Activated naive CD4-positive, alpha-beta T cell treated with Interleukin-2 at 50 U/mL for 16 hours (primary cell): ENCODE measurements at places on chromosomes 11 and 22.
A peak's percentile ranks its signal among the peaks of the same experiment; 100 is the strongest.

GRCh38 chr11:68024508-68024907 lies 6.0 kb upstream of the NDUFS8 start:
- DNase-seq: no peak

GRCh38 chr11:107590460-107591377 lies at the start of gene ELMOD1:
ELMOD1 (plus strand) TSS chr11:107591147; CDS start chr11:107618190, 27,043 bp downstream.
- peak; percentile 37 for DNase-seq

GRCh38 chr11:33480626-33481025 lies 220.0 kb downstream of the C11orf91 start:
- DNase-seq: no peak

DNA sequence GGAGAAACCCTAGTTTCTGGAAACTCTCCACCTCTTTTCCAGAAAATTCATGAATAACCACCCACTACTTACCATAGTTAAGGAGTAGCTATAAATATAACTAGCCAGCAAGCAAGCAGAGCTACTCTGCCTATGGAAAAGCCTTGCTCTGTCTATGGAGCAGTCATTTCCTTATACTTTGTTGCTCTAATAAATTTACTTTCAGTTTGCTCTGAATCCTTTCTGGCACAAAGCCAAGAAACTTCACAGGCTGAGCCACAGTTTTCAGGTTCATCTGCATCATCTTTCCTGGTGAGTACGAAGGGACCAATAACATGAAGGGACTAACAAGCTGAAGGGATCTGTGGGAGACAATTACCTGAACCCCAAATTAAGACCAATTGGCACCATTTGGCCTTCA lies 4.6 kb downstream of the OR4C45 start:
- DNase-seq: no peak

DNA sequence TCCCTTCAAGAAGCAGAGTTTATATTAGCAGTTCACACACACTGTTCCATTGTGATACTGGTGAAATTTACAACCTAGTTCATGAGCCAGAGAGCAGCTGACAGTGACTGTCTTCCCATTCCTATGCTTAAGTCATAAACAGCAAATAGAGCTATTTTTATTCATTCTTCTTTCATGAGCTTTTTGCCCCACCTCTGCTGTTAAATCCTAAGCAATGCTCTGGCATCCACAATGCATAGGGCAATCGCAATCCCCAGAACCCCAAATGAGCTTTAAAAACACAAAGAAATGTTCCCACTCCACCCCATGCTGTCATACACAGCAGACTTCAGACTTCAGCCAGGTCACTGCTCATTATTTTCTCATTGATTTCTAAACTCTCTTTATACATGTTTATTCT lies 307.5 kb downstream of the ETS1 start:
- no peak for DNase-seq
